ENCODE measurements at places on chromosomes 12 and 14.

GRCh38 chr12:100624571-100624970, 51.1 kb downstream of the GAS2L3 start:
- no peak for DNase-seq

GRCh38 chr12:27142101-27142721, 59.8 kb upstream of the C12orf71 start:
- peak; percentile 16 for DNase-seq

- DNase-seq: no peak
Measured at GRCh38 chr12:19847294-19848059, 408.2 kb downstream of the AEBP2 start.

DNA sequence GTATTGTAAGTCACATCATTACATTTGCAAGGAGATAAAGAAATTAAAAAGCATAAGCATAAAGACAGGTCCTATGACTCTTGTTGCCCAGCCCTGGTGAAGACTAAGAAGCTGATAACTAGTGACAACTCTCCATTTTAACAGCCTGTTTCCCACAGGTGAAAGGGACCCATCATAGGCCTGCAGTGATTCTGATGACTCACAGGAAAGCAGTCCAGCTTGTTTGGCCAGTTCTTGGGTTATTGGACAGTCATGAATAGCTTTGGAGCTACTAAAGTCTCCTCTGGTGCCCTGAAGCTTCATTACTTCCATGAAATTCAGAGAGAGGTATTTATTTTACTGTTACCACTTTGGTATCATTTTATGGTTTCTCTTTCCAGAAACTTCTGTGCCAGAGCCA, 55.5 kb upstream of the DYRK2 start:
- no peak for DNase-seq

- DNase-seq: no peak
Measured at GRCh38 chr14:104243200-104243599, 104.8 kb downstream of the KIF26A start.

DNA sequence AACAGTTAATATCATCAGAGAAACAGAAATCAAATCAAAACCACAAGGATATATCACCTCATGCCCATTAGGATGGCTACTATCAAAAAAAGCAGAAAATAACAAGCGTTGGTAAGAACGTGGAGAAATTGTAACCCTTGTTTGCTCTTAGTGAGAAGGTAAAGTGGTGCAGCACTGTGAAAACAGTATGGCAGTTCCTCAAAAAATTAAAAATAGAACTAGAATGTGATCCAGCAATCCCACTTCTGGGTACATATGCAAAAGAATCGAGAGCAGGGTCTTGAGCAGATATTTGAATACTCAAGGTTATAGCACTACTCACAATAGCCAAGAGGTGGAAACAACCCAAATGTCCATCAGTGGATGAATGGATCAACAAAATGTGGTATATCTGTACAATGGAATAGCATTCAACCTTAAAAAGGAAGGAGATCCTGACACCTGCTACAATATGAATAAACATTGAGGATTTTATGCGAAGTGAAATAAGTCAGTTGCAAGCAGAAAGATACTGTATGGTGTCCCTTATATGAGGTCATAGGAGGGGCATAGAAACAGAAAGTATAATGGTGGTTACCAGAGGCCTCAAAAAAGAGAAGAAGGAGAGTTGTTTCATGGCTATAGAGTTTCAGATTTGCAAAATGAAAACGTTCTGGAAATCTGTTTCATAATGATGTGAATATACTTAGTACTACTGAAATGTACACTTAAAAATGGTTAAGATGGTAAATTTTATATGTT, 131.0 kb upstream of the EEA1 start:
- no peak for DNase-seq

- no peak for DNase-seq
Measured at GRCh38 chr14:27605282-27605681, 1007.4 kb upstream of the NOVA1 start.

DNA sequence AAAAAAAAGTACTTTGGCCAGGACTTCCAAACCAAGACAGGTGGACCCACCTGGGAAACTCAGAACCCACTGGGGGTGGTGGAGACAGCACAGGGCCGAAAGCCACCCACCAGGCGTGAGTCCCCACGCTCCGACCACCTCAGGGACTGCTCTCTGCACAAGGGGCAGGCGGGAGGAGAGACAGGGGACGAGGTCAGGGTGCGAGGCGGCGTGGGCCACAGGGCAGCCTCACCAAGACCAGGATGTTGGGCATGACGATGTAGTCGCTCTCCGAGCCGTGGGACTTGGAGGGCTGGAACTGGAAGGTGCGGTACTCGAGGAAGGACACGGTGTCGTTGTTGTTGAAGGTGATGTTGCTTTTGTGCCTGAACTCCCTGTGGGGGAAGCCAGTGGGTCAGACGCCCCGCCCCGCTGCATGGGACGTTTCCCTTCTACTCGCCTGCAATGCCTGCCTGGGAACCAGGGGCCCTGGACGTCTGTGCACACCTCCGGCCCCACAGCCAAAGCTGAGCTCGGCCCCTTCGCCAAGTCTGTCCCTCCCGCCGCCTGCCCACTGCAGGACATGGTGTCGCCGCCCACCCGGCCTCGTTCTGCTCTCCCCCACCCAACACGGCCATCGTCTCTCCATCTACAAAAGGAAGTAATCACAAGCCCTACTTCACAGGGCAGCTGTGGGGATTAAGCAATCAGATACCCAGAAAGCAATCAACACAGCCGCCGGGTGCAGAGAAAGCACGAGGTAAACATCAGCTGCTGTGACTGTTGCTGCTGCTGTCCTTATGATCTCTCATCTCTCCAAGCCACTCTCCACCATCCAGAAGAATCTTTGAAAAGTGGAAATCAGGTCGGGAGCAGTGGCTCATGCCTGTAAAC, 48.7 kb downstream of the SCARB1 start:
- DNase-seq: no peak

DNA sequence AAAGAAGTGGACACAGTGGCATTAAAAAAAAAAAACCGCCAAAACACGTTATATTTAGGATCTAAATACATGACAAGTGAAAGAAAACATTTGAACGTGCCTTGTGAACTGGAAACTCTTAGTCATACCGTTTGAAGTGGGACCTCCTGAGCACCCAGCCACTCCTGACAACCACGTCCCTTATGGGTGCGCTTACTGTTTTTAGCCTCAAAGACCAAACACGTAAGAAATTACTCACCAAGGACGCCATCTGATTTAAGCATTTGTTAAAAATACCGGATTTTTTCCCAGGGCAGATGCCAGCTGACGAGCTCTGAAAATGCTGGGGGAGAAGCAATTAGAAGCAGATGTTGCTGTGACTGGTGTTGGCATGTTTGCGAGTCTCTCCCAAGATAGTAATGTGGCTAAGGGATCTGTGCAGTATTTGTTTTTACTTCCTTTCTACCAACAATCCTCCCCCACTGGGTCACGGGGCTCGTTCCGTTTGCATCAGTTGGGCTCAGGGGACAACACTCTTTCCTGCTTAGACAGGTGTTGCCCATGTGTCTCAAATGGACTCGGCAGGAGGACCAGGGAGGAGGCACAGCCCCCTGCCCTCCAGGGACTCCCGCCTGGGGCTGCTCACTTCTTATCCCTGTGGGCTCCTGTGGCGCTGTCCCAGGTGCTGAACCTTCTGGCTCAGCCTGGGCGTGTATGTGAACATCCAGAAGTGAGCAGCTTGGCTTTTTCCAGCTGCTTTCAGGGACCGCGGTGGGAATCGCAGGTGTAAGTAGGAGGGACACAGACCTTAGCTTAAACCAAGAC, 101.0 kb downstream of the BEGAIN start:
- DNase-seq: no peak

DNA sequence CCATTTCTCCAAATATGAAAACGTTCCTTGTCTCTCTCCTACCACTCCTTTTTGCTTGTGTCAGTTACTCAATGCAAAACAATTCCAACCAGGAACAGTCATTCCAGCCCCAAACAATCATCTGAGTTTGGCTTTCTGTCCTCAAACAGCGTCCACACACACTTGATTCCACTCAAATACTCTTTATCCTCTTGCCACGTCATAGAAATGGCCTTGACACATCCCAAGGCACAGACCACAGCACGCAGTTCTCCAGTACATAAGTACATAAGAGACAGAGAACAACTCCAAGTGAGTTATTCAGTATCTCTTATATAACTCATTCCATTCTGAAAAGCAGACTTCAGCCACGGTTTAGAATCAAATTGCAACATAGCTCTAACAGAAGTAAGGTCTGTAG, 299.2 kb downstream of the RPS29 start:
- no peak for DNase-seq

DNA sequence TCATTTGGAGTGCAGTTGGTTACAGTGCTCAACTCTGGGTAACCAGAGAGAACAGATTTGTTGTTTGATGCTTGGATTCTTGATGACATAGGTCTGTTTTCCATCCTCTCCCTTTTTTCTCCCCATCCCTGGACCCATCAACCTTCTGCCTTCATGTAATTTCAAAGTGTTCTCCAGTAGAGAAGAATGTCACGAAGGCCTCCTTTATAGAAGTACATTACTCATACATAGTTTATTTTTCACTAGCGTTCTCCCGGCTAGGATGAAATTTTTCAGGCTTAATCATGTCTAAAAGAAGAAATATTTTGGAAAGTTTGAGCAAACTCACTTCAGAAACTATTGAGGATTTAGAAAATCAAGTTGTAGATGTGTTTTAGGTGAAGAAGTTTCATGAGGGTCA, 20.9 kb upstream of the APPL2 start:
- DNase-seq: no peak

DNA sequence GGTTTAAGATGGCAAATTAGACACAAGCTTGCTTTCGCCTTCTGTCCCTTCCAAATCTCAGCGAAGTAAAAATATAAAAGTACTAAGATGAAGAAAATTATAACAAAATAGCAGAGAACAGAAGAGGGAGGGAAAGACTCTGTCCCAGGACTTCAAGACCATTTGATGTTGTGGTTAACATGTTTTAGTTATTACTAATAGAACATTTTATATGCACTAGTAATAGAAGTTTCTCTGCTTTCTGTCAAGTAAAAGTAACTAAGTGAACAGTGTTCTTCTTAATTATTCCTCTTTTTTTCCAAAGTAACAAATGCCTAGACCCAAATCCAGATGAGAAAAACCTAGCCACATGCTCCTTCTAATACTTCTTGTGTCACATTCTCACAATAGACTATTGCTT, 85.1 kb upstream of the DAAM1 start:
- DNase-seq: no peak

DNA sequence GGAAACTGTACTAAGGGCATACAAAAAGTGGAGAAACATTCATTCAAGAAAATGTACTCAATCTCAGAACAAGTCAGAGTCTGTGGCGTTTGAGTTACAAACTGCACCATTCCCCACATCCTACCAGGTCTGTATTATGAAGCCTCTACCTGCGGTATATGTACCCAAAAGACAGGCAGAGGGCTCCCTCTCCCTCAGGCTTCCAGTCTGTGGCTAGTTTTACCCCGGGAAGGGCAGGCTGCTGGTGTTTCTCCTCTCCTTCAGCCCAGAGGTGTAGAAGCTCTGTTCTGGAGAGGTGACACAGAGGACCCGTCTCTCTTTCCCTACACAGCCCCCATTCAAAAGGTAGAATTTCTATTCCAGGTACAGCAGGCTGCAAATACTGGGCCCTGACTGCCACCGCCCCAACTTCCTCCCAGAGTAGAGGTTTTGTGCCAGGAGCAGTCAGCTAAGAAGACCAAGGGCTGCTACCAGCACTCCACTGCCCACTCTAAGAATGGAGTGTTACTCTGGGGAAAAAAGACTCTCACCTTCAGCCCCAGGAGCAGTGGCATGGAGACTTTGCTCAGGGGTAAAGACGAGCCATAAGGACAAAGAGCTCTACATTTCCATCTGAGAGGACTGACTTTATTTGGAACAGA, 39.4 kb downstream of the PARP11 start:
- DNase-seq: no peak

- DNase-seq: no peak
Measured at GRCh38 chr14:33899723-33900341, 51.0 kb downstream of the EGLN3 start.

DNA sequence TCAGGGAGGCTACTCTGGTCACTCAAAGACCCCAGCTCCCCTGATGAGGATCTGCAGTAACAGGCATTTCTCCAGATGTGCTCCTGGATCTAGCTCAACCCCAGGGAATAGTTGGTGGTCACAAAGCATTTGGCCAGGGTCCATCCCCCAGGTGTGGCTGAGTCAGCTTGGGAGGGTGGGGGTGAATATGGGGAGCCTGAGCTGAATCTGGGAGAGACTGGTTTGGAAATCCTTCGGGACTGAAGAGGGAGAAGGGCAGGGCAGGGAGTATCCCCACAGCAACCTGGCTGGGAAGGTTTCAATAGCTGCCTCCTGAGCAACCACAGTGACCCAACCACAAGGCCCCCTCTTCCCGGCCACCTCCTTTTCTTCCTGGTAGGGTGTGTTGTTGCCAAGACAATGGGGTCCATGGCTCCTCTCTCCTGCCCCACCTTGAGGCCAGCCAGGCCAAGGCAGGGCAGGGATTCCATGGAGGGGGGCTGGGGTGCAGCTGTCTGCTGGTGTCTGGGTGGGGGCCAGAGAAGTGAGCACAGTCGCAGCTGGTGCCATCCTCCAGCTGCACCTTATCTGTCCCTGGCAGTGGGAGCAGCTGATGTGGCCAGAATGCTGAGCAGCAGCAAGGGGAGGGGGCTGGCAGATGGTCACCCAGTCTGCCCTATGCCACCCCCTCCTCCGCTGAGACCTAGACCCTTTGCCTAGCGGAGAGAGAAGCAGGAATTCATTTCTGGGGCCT, 5.5 kb downstream of the ASIC1 start:
- no peak for DNase-seq

DNA sequence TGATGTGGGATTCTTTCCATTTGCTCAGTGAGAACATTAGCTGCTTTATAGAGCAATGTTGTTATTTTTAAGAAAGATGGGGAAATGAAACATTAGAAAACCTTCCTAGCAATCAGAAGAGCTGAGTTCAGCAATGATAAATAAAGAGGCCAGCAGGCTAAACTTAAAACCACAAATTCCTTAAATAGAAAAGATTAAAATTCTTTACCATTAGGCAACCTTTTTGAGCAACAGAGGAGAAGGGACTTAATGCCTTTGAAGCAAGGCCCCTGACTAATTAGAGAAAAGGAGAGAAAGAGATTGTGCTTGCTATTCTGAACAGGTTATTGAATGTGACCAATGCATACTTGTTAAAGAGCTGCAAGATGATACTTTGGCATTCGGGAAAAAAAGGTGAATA, 160.8 kb upstream of the LMO3 start:
- DNase-seq: no peak

DNA sequence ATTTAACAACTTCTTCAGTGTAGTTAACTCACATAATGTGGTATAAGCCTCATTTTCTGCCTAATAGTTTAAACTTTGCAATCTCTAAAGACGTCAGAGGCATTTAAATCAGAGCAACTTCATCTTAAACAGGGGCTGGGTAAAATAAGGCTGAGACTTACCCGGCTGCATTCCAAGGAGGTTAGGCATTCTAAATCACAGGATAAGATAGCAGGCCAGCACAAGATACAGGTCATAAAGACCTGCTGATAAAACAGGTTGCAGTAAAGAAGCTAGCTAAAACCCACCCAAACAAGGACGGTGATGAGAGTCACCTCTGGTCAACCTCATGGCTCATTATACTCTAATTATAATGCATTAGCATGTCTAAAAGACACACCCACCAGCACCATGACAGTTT, 115.6 kb upstream of the PKP2 start:
- no peak for DNase-seq
